ENCODE measurements at places on chromosomes 2 and 18.

GRCh38 chr18:68233018-68233417 lies 481.9 kb downstream of the TMX3 start:
- DNase-seq: no peak

DNA sequence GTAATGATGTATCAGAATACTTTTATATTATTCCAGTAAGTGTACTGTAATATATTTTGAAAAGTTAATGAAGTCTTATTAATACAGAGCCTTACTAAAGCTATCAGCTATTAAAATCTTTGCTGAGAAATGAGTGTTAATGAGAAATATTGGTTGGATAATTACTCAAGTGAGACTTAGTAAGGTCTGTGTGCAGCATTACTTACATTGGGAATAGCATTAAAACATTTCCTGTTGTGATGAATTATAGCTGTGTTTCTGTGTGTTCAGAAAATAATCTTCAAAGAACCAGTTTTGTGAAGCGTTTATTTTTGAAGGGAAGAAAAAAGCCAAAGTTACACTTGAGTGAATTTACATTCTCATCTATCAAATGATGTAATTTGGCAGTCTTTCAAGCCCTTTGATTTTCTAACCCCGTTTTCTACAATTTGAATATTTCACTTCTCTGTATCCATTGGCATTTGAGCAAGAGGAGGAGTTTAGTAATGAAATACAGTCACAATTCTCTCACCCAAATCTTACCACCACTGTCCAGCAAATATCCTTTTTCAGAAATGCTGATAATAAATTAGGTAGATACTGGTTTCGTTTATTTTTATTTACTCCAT lies 123.5 kb upstream of the BOD1L2 start:
- DNase-seq: no peak

- no peak for DNase-seq
Measured at GRCh38 chr2:74625658-74626425, 22.3 kb downstream of the M1AP start.

DNA sequence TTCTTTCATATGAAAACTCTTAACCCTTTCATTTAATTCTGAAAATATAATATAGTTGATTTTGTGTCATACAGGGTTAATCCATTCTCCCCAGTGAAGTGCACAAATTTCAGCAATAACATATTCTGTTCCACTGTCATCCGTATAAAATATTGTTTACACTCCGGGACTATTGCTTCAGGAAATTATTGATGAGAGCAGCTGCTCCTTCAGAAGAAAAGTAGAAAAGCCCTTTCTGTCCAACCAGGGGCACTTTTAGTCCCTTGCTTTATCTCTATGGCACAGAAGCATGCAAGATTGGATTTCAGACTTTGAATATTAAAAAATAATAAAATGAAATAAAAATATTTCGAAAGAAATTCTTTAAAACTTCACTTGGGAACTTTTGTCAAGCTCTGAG lies 535.7 kb upstream of the SLC39A10 start:
- DNase-seq: no peak

DNA sequence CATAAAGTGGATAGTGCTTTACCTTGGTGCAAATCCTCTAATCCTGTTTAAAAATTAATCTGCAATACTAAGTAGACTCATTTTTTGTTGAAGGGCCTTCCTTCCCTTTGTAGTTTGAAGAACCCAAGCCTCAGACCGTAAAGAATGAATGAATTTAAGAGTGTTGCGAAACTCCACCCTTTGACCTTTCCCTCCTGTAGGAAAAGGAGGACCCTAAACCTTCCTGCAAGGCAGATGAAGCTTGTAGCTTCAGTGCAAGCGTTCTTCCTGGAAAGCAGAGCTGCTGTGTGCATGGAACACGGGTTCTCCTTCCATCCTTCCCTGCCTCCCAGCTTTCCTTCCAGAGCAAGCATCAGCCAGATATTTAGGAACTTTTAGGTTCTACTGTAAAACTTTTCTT lies 1.7 kb downstream of the IMPA2 start:
- no peak for DNase-seq

GRCh38 chr18:35983818-35984217 lies 11.3 kb downstream of the RMP24 start:
- DNase-seq: no peak

DNA sequence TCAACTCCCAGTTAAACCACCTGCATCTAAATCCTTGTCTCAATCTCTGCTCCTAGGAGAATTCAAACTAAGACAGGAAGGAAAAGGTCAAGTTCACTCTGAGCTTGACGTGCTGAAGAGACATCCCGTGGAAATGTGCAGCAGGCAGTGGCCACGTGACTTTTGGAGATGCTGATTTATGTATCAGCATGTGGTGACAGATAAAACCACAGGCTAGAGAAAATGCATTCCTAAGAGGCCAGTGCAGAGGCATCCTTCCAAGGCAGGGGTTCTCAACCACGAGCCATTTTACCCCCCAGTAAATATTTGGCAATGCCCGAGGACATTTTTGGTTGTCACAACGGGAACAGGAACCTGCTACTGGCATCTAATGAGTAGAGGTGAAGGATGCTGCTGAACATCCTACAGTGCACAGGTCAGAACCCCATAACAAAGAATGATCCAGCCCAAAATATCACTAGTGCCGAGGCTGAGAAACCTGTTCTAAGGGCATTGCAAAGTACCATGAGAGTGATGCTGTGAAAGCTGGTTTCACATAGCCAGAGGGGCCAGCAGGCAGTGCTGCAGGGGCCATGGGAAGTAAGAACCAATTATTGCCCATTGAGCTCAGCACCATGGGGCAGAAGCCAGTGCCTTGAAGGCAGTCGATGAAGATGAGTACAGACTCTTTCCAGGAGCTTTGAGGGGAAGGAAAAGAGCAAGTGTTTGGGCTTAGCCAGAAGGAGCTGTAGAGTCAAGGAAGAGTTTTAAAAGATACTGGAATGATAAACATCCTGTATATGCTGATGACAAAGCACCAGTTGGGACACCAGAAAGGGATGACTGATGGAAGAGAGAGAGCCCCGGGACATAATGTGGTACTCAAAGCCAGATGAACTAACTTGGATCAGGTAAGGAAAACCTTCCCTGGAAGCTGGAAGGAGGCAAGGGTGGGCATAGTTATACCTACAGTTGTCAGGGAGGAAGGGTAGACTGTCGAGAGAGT lies 174.6 kb downstream of the HAUS1 start:
- no peak for DNase-seq

DNA sequence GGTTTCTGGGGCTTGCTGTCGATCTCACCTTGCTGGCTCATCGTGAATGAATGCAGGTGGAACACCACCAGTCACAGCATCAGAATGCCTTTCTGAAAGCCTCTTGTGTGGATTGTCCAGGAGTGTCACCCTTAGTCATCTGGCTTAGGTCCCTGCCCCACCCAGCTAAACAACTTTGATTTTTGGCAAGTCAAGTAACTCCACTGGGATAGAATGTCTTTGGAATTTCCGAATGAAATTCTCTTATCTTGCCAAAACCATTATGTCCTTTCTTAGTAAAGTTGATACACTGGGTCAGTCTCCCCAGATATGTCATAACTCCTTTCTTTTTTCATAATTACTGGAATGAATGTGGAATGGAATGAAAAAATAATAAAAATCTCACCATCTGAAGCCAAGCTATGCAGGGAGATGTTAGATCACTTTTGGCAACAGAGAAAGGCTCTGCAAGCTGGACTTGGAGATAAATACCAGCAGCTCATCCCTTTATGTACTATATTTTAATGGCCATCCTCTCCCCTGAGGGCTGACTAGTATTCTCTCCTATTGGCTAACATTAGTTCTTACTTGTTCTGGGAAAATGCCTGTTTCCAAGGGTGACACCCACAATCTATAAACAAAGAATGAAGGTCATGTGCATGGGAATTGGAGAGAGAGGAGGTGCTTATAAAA lies 35.4 kb downstream of the INSIG2 start:
- DNase-seq: no peak

DNA sequence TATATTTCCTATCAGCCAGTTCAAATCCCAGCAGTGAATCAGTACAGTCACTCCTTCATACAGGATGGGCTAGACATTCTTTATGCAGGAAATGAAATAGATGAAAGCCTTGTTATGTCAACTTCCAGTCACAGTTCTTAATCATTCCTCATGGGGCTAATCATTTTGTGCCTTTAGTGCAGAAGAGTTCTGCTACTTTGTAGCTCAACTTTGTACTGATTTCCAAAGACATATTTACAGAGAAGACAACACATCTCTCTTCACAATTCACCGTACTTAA lies 593.9 kb upstream of the NETO1 start:
- DNase-seq: no peak
